ENCODE measurements at places on chromosomes 1 and 21.

DNA sequence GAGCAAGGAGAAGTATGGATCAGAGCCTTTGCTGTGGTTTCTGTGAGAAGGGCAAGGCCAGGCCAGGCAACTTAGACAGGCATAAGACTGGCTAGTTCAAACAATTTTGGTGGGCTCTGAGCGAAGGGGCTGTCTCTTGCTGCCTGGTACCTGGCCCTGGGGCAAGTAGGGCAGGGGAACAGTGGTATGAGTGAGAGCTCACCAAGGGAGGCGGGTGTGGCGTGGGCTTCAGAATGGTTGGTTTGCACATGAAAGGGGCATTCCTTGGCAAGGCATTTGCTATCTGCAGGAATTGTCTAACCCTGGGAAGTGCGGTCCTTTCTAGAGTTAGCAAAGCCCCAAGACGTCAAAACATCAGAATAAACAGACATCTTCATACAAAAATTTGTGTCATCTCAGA lies 210.5 kb downstream of the CAMTA1 start:
- DNase-seq, result no peak

DNA sequence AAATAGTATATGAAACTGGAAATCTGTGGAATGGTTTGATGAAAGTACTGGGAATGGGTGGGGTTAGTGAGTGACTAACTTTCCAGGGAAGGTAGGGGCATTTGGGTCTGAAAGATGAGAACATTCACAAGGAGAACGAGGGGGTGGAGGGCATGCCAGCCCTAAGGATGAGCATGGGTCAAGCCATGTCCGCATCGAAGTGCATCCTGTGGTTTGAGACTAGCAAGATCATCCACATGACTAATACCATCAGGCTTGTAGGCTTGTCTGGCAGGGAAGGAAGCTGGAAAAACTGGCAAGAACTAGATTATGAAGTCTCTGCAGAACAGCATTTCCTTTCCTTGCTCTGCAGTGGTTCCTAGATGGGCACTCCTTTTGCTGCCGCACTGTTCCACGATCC lies 70.4 kb upstream of the UBE2U start:
- DNase-seq, result no peak

DNA sequence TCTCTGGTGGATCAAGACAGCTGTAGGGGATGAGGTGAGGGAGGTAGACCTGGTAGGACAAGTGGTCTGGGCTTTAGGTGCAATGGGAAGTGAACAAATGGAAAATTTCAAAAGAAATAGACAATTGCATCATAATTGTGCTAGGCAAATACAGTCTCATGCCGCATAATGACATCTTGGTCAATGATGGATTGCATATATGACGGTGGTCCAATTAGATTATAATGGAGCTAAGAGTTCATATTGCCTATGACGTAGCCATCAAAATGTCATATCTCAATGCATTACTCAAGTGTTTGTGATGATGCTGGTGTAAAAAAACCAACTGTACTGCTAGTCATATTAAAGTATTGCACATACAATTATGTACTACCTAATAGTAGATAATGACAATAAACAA lies 19.0 kb downstream of the KCNK2 start:
- no peak for DNase-seq

DNA sequence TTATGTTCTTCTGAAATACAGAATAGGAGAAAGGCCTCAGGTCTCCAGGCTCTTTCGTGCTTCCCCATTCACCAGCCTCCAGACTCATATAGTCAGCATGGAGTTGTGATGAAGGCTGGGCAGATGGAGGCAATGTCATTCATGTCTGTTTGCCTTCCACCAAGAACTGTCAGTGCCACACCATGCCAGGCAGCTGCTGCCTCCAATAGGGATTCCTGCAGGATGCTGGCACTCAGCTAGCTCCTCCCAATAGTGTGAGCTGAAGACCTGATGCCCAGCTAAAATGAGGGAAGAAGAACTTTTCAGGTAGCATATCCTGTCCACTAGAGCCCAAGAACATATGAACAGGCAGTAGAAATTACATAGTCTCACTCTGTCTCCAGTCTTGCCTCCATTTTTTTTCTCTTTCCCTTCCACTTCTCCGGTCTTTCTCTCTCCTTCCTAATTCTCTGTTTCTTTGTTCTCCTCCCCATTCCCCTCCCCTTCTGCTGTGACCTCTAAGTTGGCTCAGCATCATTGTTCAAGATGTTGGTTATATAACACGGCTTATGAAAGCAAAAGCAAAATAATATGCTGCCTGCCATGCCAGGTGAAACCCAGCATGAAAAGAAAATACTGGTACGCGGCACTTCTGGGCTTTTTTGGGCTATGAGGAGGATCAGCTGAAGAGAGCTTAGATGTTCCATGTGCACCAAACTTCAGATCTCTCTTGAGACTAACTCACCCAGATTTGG lies 17.3 kb downstream of the GLUL start:
- DNase-seq, result no peak

DNA sequence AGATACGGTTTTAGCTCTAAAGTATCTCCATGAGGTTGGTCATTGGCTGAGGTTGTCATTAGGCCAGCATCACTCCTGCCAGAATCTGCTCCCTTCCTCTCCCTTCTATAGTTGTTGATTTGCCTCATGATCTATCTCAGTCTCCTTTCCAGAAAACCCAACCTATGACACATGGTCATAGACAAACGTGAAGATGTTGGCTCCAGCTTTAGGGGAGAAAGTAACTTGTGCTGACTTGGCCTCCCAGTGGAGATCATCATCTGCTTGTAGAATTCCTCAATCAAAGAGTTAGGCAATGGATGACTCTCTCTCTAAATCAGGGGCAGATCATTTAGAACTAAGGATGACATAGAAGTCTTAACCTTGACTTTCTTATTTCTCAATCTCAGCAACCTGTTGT lies 894.4 kb downstream of the TTLL7 start:
- no peak for DNase-seq

DNA sequence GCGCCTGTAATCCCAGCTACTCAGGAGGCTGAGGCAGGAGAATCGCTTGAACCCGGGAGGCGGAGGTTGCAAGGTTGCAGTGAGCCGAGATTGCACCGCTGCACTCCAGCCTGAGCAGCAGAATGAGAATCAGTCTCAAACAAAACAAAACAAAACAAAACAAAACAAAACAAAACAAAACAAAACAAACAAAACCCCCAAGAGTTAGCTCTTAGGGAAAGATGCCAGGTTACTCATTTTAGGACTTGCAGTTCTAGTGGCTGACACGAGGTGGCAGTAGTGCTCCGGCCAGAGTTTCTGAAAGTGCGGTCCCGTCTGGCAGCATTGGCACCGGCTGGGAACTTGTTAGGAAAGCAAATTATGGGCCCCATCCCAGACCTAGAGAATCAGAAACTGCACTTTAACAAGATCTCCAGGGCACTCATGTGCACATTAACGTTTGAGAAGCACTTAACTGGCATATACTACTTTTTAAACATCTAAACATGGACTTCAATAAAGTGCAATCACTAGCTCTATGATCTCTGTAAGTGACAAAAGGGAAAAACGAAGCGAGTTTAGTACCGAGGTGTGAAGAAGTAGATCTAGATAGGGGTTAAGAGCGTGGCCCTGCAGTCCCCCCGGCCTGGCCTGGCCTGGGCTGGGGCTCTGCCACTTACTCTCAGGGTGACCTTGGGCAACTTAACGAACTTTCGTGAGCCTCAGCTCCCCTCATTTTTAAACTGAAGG lies 41.9 kb upstream of the TNFRSF1B start:
- peak; percentile 70 for DNase-seq
